ENCODE measurements at places on chromosomes 12 and 14.

DNA sequence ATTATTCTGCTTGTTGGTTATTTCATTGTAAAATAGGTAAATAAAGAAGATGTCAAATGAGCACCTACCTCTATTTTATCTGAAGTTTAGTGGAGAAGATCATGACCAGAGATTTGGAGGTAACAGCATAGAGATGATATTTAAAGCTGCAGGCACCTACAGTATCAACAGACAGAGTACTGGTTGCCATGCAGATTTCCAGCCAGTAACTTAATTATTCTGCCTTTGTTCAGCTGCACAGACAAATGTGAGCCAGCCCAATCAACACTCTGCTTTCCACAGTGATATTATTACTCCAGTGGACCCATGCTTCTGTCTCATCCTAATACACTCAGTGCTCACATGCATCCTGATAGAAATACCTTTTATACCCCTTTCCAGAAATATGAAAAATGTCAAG lies 348.5 kb upstream of the RGS6 start:
- DNase-seq: no peak

DNA sequence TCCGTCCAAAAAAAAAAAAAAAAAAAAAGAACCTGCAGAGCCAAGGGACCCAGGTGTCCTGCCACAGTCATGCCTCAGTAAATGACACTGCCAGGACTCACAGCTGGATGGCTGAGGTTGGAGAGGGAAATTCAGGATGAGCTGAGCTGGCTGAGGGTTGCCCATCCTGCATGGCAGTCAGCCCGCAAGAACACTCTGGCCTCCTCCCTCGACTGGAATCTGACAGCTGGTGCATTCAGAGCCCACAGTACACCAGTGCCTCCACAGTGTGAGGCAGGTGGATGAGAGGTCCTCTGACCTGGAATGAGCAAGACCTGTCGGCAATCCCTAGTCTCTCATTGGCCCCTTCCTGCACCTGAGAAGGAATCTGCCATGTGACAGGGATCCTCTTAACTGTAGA lies 74.4 kb upstream of the GPR68 start:
- DNase-seq: no peak

DNA sequence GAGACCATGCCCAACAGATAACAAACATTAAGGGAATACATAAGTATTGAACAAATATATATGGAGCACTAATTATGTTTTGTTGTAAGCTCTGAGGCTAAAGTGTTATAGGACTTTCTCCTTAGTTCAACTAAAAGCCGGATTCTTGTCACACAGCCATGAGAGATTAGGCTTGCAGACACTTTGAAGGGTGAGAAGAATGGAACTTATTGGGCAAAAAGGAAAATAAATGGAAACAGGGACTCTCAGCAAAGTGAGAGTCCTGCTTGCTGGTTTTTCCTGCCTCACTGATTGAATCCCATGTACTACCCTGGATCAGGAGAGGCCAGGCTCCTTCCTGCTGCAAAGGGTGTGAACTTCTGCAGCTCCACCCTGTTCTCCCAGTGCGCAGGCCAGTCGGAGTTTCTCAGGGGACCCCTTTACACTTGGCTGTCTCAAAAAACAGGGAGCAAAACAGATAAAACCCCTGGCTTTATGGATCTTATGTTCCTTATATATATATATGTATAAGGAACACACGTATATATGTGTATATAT lies 77.1 kb upstream of the FUT8 start:
- DNase-seq: no peak

GRCh38 chr12:117167769-117168168 lies 22.5 kb downstream of the FBXO21 start:
- DNase-seq: no peak

GRCh38 chr14:102593061-102593824 lies 794 bp downstream of the RCOR1 start:
- DNase-seq: no peak

DNA sequence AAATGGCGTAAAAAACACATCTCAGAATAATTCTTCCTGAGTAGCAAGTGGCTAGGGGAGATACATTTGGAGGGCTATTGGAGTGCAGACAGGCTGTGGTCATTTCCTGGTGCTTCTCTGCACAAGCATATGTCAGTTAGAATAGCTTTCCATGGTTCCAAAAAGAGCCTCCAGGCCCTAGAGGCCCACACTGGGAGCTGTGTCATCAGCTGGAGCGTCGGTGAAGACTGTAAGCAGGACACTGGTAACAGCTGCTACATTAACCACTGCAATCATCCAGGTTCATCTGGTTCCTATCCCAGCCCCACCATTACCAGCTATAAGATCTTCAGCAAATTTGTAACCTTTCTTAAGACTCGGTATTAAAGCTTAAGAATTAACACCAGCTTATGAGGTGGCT lies 31.7 kb upstream of the APPL2 start:
- no peak for DNase-seq

GRCh38 chr12:70798016-70798783 lies 122.3 kb downstream of the PTPRR start:
- no peak for DNase-seq

GRCh38 chr12:121465921-121466793 lies 66.2 kb downstream of the RNF34 start:
- DNase-seq: no peak

DNA sequence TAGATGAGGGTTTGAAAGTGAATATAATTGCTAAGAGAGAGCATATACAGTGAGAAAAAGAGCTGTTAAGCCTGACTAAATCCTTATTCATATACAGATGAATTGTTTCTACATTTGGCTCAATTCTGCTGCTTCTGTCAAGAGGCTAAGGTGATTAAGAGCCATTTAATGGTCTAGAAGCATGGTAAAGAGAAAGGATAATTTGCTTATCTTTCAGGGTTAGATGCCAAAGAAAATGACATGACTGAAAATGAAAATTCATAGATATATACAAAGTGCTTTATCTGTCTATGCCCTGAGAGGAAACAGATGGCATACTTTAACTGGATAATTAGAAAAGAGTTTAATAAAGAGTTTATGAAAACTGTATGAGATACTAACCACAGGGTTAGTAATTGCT lies 834.9 kb downstream of the SLC6A15 start:
- DNase-seq: peak; percentile 66

DNA sequence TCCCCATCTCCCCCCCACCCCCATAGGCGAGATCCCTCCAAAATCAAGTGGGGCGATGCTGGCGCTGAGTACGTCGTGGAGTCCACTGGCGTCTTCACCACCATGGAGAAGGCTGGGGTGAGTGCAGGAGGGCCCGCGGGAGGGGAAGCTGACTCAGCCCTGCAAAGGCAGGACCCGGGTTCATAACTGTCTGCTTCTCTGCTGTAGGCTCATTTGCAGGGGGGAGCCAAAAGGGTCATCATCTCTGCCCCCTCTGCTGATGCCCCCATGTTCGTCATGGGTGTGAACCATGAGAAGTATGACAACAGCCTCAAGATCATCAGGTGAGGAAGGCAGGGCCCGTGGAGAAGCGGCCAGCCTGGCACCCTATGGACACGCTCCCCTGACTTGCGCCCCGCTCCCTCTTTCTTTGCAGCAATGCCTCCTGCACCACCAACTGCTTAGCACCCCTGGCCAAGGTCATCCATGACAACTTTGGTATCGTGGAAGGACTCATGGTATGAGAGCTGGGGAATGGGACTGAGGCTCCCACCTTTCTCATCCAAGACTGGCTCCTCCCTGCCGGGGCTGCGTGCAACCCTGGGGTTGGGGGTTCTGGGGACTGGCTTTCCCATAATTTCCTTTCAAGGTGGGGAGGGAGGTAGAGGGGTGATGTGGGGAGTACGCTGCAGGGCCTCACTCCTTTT lies 2.7 kb downstream of the GAPDH start:
- no peak for DNase-seq
